ENCODE measurements at places on chromosomes 11 and 22. TPM values are rescaled to one million over a fixed set of nuclear protein-coding genes. Genes with fewer than 3 reads are reported as not detected.

DNA sequence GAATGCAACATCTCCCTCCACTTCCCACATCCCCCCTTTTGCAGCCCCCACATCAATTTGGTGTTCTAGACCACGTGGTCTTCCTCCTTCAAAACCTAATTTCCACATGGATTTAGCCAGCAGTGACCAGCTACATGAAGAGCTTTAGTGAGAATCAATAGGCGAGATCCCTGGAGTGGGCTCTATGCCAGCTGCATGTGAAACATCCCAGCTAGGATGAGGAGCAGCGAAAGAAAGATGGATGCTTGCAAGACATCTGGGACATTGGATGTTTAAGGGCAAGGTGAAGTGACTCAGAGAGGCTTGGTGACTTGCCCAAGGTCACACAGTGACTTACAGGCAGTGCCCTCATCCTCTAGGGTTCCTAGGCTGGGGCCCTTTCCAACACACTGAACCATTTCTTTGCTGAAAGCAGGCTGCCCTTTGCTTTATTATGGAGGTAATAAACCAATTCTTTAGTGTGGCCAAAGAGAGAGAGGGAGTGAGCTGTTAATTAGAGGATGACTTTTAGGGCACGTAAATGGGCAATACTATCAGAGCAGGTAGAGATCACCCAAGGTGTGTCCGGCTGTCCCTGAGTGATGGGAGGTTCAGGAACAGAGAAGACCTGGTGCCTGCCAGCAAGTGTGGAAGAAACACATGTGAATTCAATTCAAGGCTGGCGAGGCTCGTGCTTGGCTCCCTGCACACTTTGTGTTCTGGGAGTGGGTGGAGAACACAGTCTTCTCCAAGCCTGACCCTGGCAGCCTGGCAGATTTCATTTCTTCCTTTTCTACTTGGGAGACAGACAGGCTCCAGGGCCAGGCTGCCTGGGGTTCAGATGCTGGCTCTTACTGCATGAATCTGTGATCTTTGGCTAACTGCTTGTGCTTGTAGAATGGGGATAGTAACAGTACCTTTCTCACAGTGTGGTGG is 24.0 kb downstream of the TSPAN18 start:
- H3K36me3 ChIP-seq = no peaks in the 10 kb centered on the region
- H3K4me3 ChIP-seq = no peak overlapping the region
- no peaks in the 10 kb centered on the region for H3K4me1 ChIP-seq
- H3K27me3 ChIP-seq = peaks cover 5% of the 10 kb centered on the region
- no peak overlapping the region for H3K27ac ChIP-seq

DNA sequence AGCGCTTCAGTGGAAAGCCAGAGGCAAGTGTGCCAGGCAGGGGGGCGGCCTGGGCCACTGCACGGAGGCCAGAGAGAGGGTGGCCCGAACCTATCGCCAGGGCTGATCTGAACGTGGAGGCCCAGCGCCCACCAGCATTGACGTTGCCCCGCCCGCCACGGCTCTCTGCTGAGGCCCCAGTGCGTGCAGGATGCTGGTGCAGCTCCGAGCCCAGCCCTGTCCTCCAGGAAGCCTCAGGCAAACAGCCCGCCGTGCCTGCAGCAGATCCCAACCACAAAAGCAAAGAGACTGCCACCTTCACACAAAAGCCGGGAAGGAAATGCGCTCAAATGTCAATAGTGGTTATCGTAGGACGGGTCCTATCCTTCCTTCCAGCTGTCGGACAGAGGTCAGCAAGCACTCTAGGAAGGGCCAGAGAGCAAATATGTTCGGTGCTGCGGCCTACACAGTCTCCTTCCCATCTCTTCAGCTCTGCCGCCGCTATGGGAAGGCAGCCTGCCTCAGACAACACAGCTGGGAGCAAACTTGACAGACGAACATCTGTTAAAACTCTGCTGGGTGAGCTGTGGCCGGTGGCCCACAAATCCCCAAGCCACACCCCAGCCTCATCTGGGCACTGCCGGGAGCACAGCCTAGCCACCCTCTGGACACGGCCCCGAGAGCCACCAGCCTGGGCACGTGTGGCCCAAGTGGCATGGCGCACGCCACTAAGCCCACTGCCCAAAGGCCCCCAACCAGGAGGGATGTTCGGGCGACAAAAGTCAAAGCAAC is 146.2 kb downstream of the CRYBB2 start:
- peaks cover 4% of the 10 kb centered on the region for H3K36me3 ChIP-seq
- H3K4me3 ChIP-seq = no peak overlapping the region
- H3K4me1 ChIP-seq = peaks cover 6% of the 10 kb centered on the region
- DNase-seq = no peak

GRCh38 chr11:79363861-79364378 is 76.9 kb downstream of the TENM4 start:
- no peak overlapping the region for H3K4me3 ChIP-seq
- no peak overlapping the region for H3K27ac ChIP-seq
- H3K27me3 ChIP-seq = no peaks in the 10 kb centered on the region

GRCh38 chr22:38456841-38457699 is 2.1 kb upstream of the KCNJ4 start:
- H3K36me3 ChIP-seq = peaks cover 3% of the 10 kb centered on the region
- no peak for DNase-seq
- H3K27ac ChIP-seq = no peak overlapping the region
- H3K27me3 ChIP-seq = peaks cover 73% of the 10 kb centered on the region

DNA sequence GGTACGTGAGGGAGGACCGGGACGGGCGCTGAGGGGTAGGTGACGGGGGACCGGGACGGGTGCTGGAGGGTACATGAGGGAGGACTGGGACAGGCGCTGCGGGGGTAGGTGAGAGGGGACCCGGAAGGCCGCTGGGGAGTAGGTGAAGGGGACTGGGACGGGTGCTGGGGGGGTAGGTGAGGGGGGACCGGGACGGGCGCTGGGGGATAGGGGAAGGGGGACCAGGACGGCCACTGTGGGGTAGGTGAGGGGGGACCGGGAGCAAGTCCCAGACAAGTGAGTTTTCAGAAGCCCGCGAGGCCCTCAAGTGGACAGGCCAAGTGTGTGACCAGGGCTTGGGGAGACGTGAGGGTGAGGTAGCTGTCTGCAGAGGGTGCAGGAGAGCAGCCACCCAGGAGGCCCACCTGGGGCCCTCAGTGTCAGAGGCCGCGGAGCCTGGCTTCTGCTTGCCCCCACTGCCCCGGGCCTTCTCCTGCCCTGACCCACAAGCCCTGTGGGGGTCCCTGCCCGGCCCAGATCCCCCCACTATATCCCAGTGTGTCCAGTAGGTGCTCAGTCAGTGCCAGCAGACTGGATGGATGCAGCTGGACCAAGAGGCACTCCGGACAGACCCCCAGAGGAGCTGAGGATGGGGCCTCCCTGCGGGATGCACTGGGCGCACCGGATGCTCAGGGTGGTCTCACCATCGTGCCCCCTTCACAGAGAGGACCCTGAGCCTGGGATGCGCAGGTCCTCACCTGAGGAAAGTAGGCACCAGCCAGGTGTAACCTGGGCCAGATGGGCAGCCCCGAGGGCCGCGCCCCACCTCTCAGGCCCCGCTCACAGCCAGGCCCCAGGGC is 44.2 kb upstream of the TH start:
- peaks cover 3% of the 10 kb centered on the region for H3K4me1 ChIP-seq
- no peaks in the 10 kb centered on the region for H3K27me3 ChIP-seq
- no peak overlapping the region for H3K27ac ChIP-seq
- peak; percentile 6 for DNase-seq
- H3K36me3 ChIP-seq = no peaks in the 10 kb centered on the region

DNA sequence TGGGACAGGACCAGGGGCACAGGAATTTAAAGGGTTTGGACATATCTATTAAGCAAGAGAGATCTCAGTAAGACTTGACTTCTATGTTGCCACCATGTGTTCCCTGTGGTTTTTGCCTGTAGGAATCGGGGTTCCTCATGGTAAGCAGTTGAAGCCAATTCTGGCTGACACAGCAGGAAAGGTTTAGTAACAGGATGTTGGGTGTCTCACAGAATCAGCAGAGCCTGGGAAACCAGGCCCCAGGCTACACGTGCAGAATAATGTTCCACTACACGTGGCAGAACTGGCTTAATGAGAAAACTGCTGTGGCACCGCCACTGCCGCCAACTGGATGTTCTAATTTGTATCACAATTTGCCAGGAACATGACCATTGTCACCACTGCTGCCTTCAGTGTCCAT is 264.6 kb upstream of the PLET1 start:
- H3K4me1 ChIP-seq = no peaks in the 10 kb centered on the region
- no peak for DNase-seq
- H3K27ac ChIP-seq = no peak overlapping the region
- H3K4me3 ChIP-seq = no peak overlapping the region

- H3K27ac ChIP-seq = peak overlapping the region; percentile 26
- peaks cover 3% of the 10 kb centered on the region for H3K36me3 ChIP-seq
- no peak overlapping the region for H3K4me3 ChIP-seq
- DNase-seq = no peak
- H3K27me3 ChIP-seq = peaks cover 3% of the 10 kb centered on the region
Observed at GRCh38 chr11:44527476-44527875, 38.0 kb upstream of the CD82 start.

DNA sequence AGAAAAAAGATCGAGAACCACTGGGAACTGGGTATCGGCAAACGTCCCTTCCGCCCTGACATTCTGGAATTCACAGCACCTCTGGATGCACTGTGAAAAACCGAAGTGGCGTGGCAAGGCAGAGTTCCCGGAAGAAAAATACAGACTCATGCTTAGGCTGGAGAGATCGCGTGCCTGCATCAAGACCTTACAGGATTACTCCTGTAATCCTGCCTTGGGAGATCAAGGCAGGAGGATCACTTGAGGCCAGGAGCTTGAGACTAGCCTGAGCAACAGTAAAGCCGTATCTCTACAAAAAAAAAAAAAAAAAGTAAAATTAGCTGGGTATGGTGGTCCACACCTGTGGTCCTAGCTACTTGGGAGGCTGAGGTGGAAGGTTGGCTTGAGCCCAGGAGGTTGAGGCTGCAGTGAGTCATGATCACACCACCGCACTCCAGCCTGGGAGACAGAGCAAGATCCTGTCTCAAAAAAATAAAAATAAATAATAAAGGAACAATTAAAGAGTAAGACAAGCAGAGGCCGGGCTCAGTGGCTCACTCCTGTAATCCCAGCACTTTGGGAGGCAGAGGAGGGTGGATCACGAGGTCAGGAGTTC is 19.9 kb upstream of the TEF start:
- peaks cover 5% of the 10 kb centered on the region for H3K27me3 ChIP-seq
- no peak for DNase-seq
- peaks cover 3% of the 10 kb centered on the region for H3K36me3 ChIP-seq

DNA sequence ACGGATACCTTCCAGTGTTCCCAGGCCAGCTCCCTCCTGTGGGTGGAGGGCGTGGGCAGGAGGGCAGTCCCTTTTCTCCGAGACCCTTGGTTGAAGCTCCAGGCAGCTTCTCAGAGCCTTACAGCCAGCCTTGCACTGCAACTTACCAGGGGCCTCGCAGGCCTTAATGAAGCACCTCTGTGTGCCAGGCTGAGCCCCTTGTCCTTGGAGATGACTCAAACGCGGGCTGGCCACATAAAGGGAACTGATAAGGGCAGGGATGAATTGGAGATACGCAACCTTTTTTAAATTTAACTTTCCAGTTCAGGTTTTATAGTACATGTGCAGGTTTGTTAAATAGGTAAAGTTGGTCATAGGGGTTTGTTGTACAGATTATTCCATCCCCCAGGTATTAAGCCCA is 72.7 kb downstream of the WNT7B start:
- peaks cover 10% of the 10 kb centered on the region for H3K27me3 ChIP-seq
- H3K4me3 ChIP-seq = no peak overlapping the region
- DNase-seq = no peak
- no peak overlapping the region for H3K27ac ChIP-seq
- H3K4me1 ChIP-seq = no peaks in the 10 kb centered on the region
- no peaks in the 10 kb centered on the region for H3K36me3 ChIP-seq

DNA sequence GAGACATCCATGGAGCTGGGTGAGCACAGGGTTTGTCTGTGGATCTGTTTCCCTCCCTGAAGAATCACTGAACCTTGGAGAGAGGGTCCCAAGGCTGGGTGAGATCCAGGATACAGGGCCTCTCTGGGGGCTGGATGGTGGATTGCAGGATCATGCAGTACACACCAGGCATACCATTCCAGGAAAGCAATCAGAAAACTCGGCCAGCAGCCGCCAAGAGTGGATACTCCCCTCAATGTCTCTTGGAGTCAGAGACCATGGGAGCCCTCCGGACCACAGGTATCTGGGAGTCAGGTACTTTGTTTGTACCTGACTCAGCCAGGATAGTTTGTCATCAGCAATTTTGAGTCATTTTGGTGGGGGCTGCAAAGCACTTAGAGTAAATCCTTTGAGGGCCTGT is 14.6 kb upstream of the SYT13 start:
- peaks cover 5% of the 10 kb centered on the region for H3K27me3 ChIP-seq
- no peak overlapping the region for H3K4me3 ChIP-seq
- no peak for DNase-seq
- no peaks in the 10 kb centered on the region for H3K36me3 ChIP-seq
- no peaks in the 10 kb centered on the region for H3K4me1 ChIP-seq
- H3K27ac ChIP-seq = no peak overlapping the region

- H3K4me1 ChIP-seq = peaks cover 11% of the 10 kb centered on the region
- no peak overlapping the region for H3K27ac ChIP-seq
- no peak for DNase-seq
- H3K4me3 ChIP-seq = no peak overlapping the region
Observed at GRCh38 chr11:67052891-67053290, 3.8 kb upstream of the RHOD start.

DNA sequence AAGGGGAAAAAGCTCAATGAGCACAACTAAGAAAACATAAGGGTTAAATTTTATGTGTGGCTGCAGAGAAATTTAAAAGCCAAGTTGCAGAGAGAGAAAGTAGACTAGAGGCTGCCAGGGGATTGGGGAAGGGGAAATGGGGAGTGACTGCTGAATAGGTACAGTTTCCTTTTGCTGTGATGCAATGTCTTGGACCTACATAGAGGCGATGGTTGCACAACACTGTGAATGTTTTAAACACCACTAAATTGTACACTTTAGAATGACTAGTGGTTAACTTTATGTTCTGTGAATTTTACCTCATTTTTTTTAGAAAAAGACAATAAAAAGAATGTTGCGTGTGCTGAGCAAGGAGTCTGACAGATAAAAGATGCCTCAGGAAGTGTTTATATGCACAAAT is 36.5 kb downstream of the TENM4 start:
- no peaks in the 10 kb centered on the region for H3K4me1 ChIP-seq
- H3K4me3 ChIP-seq = no peak overlapping the region
- H3K27ac ChIP-seq = no peak overlapping the region
- no peaks in the 10 kb centered on the region for H3K36me3 ChIP-seq

The TBX10 gene
- not detected for total RNA-seq

The TSGA10IP gene
- total RNA-seq = not detected

The UQCC3 gene
- total RNA-seq = 9.5 TPM

The MN1 gene
- total RNA-seq = 0.09 TPM

The PANX3 gene
- not detected for total RNA-seq

The F2 gene
- 0.11 TPM for total RNA-seq

The FAM227A gene
- total RNA-seq = 0.28 TPM

The PRDM11 gene
- total RNA-seq = 1.9 TPM

The FOLR1 gene
- not detected for total RNA-seq

Data from activated T-helper 2 cell treated with anti-CD3 and anti-CD28 coated beads, Interferon-gamma antibody, Interleukin-2, Interleukin-4, amounts not matched to agents 10 μg/mL and 5 μg/mL and 100 μg/mL, durations not matched to agents 14 hours and 24 hours and 36 hours (primary cell).